Fibroblast of skin of abdomen (primary cell): ENCODE measurements at places on chromosomes 13 and 19.

GRCh38 chr19:7434391-7434790, 54.4 kb downstream of the PEX11G start:
- no peak for DNase-seq

GRCh38 chr19:28296506-28296905, 916.4 kb downstream of the UQCRFS1 start:
- DNase-seq = peak; percentile 85

DNA sequence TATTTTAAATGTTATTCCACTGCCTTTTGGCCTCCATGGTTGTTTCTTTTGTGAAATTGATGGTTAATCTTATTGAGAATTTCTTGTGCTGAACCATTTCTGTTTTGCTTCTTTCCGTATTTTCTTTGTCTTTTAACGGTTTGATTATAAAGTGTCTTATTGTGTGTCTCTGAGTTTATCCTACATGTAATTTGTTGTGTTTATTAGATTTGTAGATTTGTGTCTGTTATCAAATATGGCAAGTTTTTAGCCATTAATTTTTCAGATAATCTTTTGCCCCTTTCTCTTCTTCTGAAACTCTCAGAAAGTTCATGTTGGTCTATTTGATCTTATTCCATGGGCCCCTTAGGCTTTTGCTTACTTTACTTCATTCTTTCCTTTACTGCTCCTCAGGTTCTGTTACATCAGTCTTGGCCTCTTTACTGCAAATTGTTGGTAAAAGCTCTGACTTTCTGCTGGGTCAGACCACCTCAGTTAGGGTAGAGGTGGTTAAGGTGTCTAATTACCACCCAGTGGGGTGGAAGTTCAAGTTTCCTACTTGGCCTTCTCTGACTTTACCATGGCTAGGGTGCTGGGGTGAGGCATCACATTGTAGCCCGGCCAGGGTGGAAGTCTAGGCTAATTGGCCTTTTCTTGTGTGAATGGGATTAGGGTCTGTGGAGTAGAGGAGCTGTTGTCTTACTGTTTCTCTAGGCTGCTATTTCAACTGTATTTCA, 58.3 kb downstream of the ZMYM2 start:
- DNase-seq = no peak

DNA sequence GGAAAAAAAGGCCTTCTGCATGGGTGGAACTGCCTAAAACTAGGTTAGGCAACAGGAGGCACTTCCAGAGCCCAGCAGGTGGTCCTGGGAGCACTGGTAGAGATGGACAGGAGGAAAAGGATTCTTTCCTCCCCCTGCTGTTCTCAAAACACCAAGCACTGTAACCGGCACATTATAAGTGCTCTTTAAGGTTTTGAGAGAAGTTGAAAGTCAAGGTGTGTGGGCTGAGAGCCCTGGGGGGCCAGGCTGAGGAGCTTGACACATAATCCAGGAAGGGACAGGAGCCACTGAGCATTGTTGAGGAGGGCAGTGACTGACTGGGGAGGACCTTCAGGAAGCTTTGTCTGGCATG, 32.3 kb downstream of the SPATA13 start:
- DNase-seq = no peak

DNA sequence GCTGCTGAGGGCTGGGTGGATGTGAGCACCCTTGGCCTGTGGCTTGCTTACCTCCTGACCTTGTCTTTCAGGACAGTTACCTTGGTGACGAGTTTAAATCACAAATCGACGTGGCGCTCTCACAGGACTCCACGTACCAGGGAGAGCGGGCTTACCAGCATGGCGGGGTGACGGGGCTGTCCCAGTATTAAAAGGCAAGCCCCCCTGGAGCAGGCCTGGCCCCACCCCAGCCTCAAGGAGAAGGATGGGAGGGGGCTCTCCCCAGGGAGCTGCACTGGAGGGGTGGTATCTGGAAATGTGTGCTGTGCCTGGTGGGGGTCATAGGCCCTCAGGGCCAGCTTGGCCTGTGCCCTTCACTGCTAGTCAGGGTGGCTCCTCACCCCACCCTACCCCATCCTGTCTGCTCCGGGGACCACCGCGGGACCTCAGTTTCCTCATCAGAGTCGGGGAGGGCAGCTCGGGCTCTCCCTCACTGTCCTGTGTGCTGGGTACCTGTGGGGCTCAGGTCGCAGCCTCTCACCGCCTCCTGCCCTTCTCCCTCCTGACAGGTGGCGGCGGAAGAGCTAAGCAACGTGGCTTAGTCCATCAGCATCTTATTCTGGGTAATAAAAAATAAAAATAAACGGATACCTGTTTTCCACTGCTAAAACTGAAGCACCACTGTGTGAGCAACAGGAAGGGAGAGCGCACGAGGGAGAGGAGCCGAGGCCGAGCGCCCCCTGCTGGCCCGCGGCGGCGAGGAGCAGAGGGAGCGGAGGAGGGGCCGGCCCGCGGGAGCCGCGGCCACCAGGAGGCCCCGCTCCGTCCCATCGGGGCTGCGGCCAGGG, 29.8 kb downstream of the CERS1 start:
- peak; percentile 44 for DNase-seq

GRCh38 chr19:28482221-28482620, 730.7 kb downstream of the UQCRFS1 start:
- no peak for DNase-seq

GRCh38 chr13:110662777-110663443, 43.0 kb downstream of the CARS2 start:
- DNase-seq = no peak

GRCh38 chr13:46864941-46865340, 31.9 kb downstream of the HTR2A start:
- DNase-seq = no peak

DNA sequence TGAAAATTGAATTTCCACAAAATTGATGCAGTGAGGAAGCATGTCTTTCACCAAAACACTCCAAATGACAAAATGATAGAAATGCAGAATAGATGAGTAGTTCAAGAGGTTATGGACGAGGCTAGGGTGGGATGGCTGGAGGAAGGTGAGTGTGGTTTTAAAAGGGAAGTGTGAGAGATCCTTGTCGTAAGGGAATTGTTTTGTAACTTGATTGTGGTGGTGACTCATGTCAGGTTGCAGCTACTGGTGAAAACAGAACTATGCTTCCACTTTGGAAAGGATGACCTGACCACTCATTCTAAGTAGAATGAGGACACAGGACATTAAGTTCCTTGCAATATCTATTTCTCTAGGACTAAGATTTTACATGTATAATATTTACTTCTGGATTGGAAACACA, 345.7 kb downstream of the MTUS2 start:
- DNase-seq = peak; percentile 17

GRCh38 chr13:46184277-46184699, 2.3 kb upstream of the LCP1 start:
- DNase-seq = no peak

GRCh38 chr13:34076319-34076718, 258.4 kb downstream of the RFC3 start:
- DNase-seq = peak; percentile 39

- DNase-seq = no peak
Observed at GRCh38 chr19:36245210-36246005, 30.5 kb downstream of the ZNF146 start.

DNA sequence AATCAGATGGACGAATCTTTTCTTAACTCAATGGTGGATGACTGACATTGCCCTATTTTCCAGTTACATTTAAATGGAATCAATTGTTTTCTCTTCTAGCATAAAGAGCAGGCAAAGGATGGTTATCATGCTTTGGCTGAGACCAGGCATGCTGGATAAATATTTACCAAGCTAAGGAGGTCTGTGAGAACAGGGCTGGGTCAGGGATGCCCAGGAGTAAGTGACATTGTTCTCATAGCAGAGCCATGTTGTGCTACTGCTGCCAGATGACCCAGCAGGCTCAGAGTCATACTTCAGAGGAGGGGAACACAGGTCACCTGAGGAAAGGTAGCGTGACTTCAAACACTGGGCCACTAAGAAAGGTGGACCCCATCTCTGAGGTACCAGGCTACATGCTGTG, 116.0 kb upstream of the RNF113B start:
- DNase-seq = no peak

- DNase-seq = peak; percentile 53
Observed at GRCh38 chr13:60431108-60431700, 34.2 kb downstream of the TDRD3 start.

GRCh38 chr19:16851031-16851712, 22.0 kb downstream of the SIN3B start:
- DNase-seq = peak; percentile 37

DNA sequence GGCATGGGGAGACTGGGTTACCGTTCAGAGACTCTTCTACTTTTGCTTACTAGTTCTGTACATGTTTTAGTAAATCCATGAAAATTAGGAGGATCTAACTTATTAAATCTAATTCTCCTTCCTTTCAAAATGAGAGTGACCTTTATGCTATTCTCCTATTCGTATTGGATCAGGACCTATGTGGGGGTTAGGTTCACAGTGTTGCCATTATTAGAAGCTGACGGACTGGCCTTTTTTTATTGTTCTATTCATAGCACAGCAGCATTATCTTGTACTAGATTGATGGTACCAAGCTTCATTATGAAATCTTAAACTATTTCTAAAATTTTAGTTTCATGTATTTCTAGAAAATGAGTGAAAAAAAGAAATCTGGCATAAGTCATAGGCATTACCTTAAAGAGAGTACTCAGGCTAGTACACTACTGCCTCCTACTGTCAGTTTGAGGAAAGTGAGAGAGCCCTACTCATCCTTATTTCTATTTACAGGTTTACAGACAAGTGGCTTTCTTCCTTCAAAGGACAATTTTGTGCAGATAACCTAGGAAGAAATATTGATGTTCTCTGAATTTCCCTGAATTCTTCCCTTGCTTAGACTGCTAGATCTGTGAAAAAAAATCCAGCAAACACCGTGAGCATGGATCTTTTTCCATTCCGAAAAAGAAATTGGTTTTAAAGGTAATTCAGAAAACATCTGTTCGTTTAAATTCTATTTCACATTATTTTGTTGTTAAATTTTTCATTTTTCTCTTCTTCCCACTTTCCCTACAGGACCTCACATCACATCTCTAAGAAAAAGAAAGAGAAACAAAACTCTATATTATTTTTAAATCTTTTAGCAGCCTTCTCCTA, 485.5 kb downstream of the DIAPH3 start:
- DNase-seq = peak; percentile 55

- DNase-seq = no peak
Observed at GRCh38 chr13:112065867-112066623, 904 bp upstream of the SOX1 start.

DNA sequence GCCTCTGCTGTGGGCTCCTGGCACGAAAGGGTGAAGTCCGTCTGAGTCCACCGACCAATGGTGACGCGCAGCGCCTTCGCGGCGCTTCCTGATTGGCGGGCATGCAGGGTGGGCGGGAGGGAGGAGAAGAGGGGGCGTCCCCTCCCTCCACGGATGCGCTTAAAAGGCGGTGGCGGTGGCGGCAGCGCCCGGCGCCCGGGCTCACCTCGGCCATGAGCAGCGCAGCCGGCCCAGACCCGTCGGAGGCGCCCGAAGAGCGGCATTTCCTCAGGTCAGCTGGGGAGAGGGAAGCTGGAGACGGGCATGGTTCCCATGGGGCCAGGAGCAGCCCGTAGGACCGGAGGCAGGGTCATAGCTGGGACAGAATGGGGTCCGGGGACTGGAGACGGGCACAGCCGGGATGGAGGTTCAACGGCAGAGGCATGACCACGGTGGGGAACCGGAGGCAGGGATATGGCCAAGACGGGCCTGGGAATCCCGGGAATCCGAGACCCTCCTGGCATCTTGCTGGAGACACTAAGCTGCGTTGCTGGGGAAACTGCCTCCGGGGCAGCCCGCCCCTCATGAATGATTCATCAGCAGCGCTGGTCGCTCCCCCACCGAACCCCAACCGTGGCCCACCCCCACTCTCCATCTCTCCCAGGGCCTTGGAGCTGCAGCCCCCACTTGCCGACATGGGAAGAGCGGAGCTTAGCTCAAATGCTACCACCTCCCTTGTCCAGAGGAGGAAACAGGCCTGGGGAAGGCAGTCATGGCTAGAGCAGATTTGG, at the start of gene YJEFN3:
Gene YJEFN3 (plus strand): TSS at position 191 of the 770 bp plus-strand sequence. CDS start 22 bp downstream, at position 213.
- peak; percentile 44 for DNase-seq

DNA sequence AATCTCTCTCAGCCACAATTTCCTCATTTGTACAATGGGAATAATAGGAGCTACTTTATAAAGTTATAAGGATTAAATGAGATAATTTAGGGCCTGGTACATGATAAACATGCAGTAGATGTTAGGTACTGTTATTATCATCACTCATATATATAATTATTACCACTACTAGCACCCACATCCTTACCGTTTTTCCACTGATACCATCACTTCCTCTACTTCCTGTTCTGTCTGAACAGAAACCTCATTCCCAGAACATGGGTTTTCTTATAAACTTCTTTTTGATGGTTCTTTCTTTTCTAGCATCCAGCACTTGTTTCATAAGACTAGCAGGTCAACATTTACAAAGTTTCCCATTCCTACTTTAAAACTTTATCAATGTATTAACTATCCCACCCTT, 6.3 kb downstream of the CDADC1 start:
- no peak for DNase-seq

GRCh38 chr13:112057736-112058518, 9.0 kb upstream of the SOX1 start:
- no peak for DNase-seq

GRCh38 chr13:46104868-46105267, at the start of gene CPB2:
Gene CPB2, minus strand, starts transcription at chr13:46105033. Its CDS starts 24 bp downstream, at chr13:46105009.
- no peak for DNase-seq

GRCh38 chr19:29062475-29063435, 150.2 kb downstream of the UQCRFS1 start:
- DNase-seq = no peak

- no peak for DNase-seq
Observed at GRCh38 chr13:99220199-99220935, 19.7 kb downstream of the UBAC2 start.

DNA sequence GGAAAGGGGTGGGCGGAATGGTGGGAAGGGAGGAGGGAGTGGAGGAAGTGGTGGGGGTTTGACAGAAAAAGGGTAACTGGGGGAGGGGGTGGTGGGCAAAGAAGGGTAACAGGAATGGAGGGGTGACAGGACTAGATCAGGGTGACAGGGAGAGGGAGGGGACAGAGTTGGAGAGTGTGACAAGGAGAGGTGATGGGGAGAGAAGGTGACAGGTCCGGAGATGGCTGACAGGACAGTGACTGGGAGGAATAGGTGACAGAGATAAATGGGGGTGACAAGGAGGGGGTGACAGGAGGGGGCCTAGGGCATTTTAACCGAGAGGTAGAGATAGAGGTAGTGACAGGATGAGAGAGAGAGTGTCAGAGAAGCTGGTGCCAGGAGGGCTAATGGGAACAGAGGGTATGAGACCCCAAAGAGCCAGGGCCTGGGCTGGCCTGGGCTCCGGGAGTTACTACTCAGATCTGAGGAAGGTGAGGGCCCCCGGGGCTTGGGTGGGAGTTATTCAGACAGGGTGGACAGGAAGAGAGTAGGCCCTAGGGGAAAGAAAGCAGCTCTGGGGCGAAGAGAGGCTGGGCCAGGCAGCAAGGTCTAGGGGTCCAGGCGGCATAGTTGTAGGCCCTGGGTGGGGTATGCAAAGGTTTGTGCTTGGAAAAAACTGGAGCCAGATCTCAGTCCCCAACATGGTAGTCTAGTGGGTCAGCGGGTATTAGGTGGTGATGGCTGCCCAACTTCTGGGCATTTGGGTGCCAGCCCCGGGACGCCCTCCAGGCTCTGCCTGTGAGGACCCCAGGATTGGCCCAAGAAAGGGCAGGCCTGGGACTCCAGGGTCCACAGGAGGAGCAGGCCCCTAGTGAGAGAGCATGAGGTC, 660 bp downstream of the CIC start:
- DNase-seq = no peak

GRCh38 chr13:111486801-111487200, 166.4 kb downstream of the TEX29 start:
- no peak for DNase-seq

- DNase-seq = peak; percentile 2
Observed at GRCh38 chr13:92745258-92745657, 481.3 kb upstream of the GPC6 start.
